ENCODE measurements at places on chromosomes 7 and 10.
A peak's percentile ranks its signal among the peaks of the same experiment; 100 is the strongest.

GRCh38 chr7:84729284-84729683 lies 457.6 kb downstream of the SEMA3D start:
- no peak for DNase-seq

- peak; percentile 8 for DNase-seq
These were observed 51.3 kb upstream of the GPR26 start for GRCh38 chr10:123614888-123615287.

DNA sequence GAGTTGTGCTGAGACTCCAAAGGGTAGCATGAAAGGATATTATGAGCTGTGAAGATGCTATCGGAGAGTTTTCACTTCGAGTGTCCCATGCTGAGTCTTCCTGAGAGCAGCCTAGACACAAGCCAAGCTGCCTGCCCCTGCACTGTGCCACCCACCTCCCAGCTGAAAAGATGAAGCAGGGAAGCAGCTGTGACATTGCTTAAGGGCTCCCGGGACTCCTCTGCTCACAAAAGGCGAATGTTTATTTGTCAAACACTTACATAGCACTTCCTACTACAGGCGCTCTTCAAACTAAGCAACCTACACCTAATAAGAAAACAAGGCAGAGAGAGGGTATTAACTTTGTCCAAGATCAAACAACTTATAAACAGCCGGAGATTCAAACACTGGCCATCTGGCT lies 95.6 kb downstream of the OSBPL3 start:
- DNase-seq = no peak

- no peak for DNase-seq
These were observed 32.7 kb upstream of the DLD start for GRCh38 chr7:107858280-107858679.

GRCh38 chr7:84535580-84536270 lies 341.1 kb upstream of the SEMA3A start:
- DNase-seq = no peak

DNA sequence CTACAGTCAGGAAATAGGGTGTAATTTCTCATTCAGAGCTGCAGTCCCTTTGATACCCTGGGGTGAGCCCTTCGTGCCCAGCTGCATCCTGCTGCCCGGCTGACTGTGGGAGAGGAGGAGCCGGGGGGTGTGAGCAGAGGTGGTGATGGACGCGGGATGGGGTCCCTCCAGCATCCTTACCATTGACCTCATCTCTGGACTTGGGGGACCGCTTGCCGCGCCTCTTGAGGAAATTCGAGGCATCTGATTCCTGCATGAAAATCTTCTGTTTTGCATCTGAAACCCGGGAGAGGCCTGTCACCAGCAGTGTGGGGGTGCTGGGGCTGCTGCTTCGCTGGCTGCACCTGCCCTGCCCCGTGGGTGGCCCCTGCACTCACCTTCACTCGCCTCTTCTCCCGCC lies 816 bp downstream of the UCMA start:
- DNase-seq = no peak

- DNase-seq = no peak
These were observed 749.8 kb downstream of the TNS3 start for GRCh38 chr7:46832136-46832535.

GRCh38 chr7:47441796-47442604 lies 139.9 kb downstream of the TNS3 start:
- DNase-seq = no peak

DNA sequence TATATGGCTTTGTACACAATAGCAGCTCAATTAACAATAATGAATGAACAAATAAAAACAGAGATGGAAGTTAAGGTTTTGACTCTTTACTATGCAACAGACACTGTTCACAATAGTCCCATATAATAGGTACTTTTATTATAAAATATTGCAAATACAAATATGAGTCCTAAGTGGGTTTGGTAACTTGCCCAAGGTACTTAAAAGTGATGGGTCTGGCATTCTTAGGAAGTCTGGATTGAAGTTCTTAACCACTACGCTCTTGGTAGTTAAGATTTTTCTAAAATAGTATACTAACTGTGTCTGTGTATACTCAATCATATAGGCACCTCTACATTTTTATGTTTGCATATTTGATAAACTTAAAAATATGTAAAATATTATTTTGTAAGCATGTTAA lies 55.5 kb downstream of the HGF start:
- DNase-seq = no peak

GRCh38 chr7:17770710-17771375 lies 169.5 kb downstream of the SNX13 start:
- DNase-seq = no peak

Data from stimulated activated CD4-positive, alpha-beta T cell treated with anti-CD3 and anti-CD28 coated beads, TNF-alpha, amount 100 ng/mL, for 1 hour (primary cell).